ENCODE measurements at places on chromosomes 16 and 17. TPM values are rescaled to one million over a fixed set of nuclear protein-coding genes. Genes with fewer than 3 reads are reported as not detected.

TCAP gene
- not detected for polyA plus RNA-seq

CMTM1 gene
- polyA plus RNA-seq: 0.80 TPM

GRCh38 chr17:153851-154250 lies 16.5 kb downstream of the SCGB1C2 start:
- H3K4me1 ChIP-seq: no peaks in the 10 kb centered on the region
- no peaks in the 10 kb centered on the region for H3K27me3 ChIP-seq
- DNase-seq: no peak

DNA sequence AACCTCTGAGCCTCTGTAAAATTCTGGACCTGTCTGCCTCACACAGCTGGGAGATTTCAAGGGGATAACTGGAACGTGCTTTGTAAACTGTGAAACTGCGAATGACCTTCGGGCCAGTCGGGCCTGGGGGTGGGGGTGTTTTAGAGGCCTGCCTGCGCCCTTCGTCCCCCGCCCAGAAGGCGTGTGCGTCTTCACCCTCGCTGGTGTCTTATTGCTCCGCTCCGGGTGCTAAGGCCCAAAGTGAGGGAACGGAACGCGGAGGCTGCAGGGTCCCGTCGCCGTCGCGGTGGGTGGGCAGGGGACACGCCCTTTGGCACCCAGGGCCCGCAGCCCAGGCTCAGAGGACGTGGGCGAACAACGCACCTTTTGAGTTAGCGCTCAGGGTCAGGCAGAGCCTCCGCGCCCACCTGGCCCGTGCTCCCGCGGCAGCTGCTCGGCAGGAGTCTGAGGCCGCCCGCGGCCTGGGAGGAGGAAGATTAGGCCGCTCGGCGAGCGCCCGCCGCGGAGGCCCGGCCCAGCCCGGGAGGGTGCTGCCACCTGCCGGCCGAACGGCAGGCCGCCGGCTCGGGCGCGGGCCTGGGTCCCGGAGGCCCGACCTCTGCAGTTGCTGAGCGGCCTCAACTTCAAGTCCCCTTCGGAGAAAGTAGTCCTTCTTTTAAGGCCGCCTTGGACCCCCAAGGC lies 29.7 kb downstream of the DCAKD start:
- peak overlapping the region; percentile 47 for H3K4me3 ChIP-seq
- no peak overlapping the region for H3K27ac ChIP-seq
- peak; percentile 53 for DNase-seq
- H3K36me3 ChIP-seq: no peaks in the 10 kb centered on the region
- peaks cover 25% of the 10 kb centered on the region for H3K4me1 ChIP-seq
